ENCODE measurements at places on chromosomes 5 and 9.
A peak's percentile ranks its signal among the peaks of the same experiment; 100 is the strongest.

DNA sequence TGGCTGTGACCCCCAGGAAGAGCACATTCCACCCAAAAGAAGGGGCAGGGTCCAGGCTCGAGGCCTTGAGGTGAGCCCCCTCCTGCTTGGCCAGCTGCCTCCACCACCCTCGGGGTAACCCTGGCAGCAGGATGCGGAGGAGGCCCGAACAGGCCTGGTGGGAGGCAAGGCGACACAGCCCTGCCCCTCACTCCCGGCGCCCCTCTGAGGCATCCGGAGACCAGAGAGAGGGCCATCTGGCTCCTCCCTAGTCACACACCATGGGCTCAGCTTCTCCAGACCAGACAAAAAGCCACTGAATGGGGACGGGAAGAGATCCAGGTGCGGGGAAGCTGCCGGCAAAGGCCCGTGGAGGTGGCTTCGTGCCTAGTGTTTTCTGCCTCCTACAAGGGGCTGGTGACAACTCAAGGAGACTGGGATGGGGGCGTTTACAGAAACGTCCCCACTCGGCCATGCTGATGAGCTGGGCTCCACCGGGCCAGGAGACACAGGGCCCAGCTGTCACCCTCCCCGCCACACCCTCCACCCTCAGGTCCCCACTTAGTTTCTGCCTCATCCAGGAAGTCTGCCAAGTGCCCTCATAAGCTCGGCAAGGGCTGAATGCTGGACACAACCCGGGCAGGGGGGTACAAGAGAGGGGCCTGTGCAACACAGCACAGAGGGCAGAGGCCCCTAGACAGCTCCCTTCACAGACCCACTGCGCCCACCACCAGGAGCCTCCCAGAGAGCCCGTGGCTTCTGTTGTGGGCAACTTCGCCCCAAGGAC lies 41.9 kb downstream of the NACC2 start:
- DNase-seq, result no peak

DNA sequence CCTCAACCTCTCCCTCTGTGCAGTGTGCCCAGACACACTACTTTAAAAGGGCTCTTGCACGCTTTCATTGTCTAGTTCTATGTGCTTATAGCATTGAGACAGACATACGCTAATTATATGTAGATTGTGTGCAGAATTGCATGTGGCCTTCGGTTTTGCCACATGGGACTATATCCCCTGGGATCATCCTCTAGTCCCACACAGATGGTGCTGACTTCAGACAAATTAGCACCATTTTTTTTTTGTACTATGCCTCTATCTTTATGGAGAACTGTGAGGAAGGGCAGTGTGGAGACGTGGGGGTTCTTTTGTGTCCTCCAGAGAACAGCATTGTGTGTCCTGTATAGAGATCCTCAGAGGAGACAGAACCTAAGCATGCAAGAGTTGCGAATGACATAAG lies 29.3 kb downstream of the PAPPA start:
- no peak for DNase-seq

DNA sequence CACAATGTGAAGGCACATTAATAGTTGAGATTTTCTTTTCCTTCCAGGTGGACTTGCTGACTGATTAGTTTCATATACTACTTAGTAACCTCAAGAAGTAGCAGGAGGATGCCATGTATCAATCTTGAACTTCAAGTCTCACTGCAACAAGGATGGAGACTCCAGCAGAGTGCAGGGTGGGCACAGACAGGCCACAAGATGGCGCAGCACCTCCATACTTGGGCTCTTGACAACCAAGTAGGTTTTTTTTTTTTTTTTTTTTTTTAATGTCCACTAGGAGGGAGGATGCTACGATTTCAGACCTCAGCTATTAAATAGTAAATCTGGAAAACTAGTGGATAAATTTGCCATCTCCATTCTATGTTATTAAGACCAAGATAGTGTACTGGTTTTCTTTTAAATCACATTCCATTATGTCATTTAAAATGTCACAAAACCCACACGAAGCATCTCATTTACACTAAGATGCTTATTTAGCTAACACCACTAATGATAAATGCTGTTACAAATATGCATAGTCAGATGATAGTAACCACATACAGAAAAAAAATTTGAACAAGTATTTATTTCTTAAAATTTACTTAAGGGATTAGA lies 58.6 kb downstream of the IL6ST start:
- DNase-seq, result peak; percentile 58

- no peak for DNase-seq
Observed at GRCh38 chr5:174520420-174521396, 203.7 kb upstream of the MSX2 start.

DNA sequence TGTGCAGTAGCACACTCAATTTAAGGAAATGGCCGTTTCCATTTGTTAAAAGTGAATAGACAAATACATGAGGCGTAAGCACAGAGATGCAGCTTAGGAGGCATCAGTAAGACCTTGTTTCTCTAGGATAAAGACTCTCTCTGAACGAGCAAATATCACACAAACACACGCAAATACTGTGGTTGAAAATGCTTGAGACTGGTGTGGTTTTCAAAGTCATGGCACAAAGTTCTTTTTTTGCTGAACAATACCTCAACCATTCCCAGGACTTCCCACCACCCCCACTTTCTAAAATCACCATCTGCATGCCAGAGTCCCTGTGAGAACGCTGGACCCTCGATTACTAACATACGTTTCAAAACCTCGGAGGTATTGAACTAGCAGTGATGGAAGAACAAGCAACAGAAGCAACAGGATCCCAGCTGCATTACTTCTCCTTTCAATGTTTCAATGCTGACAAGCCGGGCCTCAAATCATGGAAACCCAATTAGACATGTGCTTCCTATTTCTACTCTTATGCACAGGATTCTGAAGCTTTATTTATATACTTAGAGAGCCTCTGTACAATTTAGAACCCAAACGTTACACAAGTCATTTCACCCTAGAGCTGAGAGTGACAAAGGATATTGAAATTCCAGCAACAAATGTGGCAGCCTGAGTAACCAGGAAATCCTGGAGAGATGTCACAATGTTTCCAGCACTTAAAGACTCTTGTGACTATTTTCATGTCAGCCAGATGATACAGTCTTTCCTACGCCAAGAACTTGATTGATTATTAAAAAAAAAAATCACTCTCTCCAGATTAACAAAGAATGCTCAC lies 63.9 kb downstream of the CDC14B start:
- no peak for DNase-seq

DNA sequence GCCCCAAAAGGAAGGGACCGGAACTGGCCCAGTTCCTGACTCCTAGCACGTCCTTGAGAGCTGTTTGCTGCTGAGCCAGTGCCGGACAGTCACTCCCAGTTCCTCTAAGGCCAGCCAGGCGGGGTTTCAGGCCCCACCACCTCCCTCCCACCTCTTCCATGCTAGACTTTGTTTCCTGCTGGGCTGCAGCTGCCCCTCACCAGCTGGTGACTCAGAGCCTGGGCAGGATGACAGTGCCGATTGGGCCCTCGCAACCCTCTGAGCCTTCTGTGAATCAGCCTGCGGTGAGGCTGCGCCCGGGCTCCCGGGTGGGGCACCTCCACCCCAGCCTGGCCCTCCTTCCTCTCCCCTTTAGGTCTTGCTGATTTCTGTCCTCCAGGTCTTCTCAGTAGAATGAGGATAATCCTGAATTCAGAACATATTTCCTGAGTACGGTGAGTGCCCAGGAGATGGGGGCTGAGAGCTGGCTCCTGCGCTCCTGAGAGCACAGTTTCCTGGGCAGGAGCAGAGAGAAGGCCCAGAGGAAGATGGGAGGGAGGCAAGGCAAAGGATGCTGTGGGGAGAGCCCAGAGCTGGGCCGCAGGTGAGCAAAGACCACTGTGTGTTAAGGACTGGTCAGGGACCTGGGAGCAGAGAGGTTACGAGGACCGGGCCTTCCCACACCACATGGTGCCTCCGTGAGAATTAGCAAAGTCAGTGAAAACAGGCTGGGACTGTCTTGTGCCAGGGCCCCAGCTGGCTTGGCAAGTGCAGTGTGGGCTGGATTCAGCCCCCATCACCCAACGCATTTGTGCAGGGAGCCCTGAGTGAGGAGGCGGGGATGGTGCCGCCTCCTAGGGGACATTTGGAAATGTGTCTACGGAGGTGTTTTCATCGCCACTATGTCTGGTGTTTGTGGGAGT lies 32.9 kb upstream of the STXBP1 start:
- no peak for DNase-seq

GRCh38 chr9:17611917-17612316 lies 33.1 kb downstream of the SH3GL2 start:
- DNase-seq, result no peak

DNA sequence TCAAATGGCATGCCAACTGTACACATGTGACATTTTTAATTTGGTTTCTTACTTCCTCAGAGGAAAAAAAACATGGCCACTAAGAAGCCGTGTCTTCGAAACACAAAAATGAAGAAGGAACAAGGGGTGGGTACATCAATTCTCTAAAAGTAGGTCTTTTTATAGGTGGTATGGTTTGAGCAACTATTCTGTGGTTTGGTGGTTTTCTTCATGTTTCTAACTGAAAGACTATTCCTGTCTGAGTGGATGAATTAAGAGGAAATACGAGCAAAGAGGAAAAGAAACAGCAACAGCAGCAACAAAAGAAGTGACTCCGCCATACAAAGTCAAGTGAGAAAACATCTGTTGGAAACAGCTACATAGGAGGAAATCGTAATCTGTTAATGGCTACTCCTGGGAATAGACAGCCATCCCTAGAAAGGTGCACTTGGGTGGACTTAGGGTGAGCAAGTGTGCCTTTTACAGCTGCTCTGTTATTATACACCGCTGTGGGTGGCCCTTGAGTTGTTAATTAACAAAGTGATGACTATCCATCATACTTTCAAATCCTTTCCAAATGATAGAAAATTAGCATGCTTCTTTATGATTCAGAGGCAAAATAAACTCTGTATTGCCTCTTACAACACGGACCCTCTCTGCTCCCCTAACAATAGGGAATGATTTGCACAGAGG lies 575.8 kb downstream of the TLE1 start:
- no peak for DNase-seq

DNA sequence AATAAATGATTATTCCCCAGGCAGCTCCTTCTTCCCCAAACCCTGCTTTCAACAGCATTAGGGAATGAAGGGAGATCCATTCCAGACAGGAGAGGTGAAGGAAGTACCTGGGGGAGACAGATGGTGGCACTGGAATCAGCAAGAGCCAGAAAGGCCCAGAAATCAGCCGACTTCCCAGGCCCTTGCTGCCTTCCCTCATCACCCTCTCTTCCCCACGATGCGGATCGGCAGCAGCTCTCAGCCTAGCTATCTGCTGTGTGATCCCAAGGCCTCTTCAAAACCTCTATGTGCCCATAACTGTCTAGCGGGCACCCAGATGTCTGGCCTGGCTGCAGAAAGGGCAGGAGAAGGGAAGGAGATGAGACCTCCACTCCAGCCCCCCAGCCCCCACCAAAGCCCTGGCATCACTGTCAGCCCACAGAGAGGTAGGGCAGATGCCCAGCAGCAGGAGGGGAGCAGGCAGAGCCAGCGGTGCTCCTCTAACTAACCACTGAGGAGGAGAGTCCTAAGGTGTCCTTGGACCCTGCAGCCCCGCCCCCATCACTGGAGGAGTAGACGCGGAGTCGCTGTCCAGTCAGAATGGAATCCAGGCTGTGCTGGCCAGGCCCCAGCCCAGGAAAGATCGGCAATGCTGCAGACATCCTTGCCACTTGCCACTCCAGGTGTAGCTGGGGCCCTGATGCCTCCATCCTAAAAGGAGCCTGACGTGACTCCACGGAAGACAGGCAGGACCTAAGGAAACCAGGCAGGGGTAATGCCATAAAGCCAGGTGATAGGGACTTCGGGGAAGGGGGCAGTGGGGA lies 12.7 kb downstream of the CNTFR start:
- no peak for DNase-seq

- no peak for DNase-seq
Observed at GRCh38 chr5:142131394-142131793, 22.8 kb downstream of the NDFIP1 start.

DNA sequence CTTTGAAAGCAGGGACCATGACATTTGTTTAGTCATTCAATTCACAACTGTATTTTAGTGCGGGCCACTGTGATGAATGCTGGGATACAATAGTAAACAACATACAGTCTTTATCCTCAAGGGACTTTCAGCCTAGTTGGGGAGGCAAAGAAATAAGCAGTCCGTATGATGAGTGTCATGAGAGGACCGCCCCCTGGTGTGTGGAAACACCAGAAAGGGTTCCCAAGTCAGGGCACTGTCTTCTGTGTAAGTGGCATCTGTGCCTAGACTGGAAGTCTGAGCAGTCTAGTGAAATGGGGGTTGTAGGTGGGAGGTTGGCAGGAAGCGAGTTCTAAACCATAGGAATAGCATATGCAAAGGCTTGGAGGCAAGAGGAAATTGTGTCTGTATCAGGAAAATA lies 6.8 kb downstream of the C9orf43 start:
- DNase-seq, result no peak

- no peak for DNase-seq
Observed at GRCh38 chr5:130514984-130515690, 610.9 kb downstream of the CHSY3 start.

- DNase-seq, result no peak
Observed at GRCh38 chr5:187617-188451, 3.5 kb upstream of the LRRC14B start.

GRCh38 chr5:67393211-67393610 lies 196.6 kb upstream of the CD180 start:
- no peak for DNase-seq

GRCh38 chr5:105735704-105736103 lies 1935.0 kb downstream of the EFNA5 start:
- no peak for DNase-seq

- no peak for DNase-seq
Observed at GRCh38 chr5:155906046-155906445, 420.9 kb upstream of the SGCD start.

DNA sequence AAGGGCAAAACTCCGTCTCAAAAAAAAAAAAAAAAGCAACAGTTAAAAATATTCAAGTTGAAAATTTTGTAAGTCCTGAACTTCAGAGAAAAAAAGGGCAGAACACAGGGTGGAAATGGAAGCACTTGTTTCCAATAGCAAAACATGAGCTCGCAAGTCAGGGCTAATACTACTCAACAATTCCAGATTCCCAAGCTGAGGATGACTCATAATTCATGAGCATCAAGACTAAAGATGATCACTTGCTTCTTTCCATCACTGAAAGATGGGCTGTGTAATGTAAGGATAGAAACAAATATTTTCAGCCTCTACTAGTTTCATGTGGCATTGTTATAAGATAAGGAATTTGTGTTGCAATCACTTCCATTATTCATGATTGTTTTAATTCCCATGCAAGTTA lies 33.5 kb upstream of the FST start:
- no peak for DNase-seq

DNA sequence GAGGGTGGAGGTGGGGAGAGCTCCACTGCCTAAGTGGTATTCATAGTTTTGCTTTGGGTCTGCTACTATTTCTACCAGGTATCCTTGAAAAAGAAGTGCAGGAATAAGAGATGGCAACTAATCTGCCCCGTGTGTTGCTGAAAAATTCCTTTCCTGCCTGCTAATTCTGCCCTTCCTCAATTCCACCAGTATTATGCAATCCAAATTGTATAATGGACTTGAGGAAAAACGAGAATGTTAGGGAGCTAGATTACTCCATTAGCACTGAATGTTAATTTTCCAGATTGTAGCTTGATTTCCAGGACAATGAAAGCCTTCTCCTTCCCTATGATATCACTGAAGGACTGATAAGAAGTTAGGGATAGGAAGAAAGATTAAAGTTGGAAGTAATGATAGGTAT lies 16.9 kb downstream of the ADAM19 start:
- DNase-seq, result no peak

GRCh38 chr9:88664773-88665172 lies 129.8 kb downstream of the NXNL2 start:
- DNase-seq, result no peak

- no peak for DNase-seq
Observed at GRCh38 chr9:27441741-27442070, 82.4 kb upstream of the IFNK start.

GRCh38 chr5:133337795-133338445 lies 274.4 kb downstream of the FSTL4 start:
- DNase-seq, result no peak

GRCh38 chr5:33477816-33478215 lies 37.1 kb downstream of the TARS1 start:
- DNase-seq, result no peak
